Left lobe of liver (tissue), 2 donors: ENCODE measurements at places on chromosomes 11 and 22.

- no peak for DNase-seq
Measured at GRCh38 chr22:49886346-49887063, 31.7 kb downstream of the ALG12 start.

DNA sequence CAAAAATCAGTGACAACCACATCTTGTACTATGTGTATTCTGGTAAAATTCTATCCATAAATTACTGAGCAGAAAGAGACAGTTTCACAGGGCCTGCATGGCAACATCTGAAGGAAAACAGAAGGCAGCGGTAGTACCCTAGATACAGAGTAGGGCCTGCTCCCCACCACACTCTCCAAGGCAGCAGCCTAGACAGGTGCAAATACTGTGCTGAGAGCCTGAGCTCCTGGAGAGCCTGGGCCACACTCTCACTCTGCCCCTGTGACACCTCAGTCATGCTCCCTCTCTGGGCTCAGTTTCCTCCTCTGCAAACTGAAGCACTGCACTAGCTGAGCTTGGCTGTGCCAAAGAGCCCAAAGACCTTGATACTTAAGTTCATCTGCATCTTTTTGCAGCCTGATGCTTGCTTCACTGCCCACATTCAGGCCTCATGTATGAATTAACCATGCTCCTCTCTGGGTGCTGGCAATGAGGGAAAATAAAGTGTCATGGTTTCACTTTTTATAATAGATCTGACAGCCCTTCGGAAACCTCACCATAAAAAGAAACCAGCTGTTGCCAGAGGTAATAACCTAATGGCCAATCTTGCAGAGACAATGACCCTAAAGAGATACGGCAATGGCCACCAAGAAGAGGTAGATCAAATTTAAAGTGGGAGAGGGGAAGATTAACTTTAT lies 104.7 kb downstream of the PLEKHA7 start:
- no peak for DNase-seq

GRCh38 chr11:68889948-68890446 lies 13.6 kb downstream of the MRPL21 start:
- no peak for DNase-seq

DNA sequence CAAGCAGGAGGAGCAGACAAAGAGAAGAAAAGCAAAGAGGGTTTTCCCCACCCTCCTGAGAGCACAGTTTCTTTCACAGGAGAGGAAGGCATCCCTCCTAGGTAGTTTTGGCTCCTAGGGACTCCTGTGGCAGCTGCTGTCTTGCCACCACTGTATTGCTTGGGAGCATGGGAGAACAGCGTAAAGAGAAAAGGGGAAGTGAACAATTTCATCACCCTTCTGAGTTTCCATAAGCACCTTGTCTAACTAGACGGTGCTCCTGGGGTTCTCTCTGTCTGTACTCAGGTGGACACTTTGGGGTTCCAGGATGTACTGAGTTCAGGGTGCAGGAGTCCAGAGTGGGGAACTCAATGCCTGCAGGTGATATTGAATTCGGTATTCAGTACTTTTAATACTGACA lies 1430.5 kb downstream of the TBC1D22A start:
- DNase-seq, result peak; percentile 5

DNA sequence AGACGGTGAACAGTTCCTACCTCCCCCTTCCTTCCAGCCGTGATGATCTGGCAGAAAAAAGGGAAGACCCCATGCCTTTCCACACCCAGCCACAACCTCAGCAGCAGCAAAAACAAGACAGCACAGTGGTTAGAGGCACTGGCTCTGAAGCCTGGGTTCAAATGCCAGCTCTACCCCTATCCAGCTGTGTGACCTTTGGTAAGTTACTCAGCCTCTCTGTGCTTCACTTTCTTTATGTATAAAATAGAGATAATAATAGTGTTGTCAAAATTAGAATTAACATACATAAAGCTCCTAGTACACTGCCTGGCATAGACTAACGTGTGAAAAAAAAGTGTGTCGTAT lies 4.2 kb downstream of the NRXN2 start:
- no peak for DNase-seq

DNA sequence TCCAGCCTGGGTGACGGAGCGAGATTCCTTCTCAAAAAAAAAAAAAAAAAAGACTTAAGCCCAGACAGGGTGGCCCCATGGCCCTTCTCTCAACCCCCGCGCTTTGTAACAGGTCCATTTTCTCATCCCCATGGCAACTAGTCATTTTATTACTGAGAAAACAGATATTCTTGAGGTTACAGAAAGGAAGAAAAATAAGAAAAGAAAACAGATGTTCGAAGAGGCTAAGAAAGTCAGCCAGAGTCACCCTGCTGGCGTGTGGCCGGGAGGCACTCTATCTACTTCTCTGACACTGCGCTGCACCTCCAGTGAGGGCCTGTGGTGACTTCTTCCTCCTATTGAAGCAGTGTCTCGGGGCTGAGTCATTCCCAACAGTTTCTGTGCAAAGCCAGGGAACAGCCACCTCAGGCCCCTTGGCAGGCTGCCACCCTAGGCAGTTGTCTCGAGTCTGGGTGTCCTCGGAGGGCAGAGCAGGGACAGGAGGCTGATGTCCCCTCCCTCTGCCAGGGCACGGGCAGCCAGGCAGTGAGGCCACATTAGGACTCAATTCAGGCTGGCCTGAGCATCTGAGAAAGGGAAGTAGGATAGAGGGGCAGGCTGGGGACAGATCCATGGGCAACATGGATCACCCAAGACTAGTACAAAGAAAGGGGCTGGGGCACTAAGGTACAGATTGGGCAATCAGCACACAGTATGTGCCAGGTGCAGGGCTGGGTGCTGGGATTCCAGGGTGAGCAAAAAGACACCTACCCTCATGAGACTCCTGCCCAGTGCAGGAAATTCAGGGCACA lies 16.4 kb upstream of the SYVN1 start:
- DNase-seq, result peak; percentile 90

- peak; percentile 31 for DNase-seq
Measured at GRCh38 chr22:48901324-48901723, 926.3 kb downstream of the BRD1 start.

- no peak for DNase-seq
Measured at GRCh38 chr22:41534219-41534618, 10.1 kb downstream of the POLR3H start.

DNA sequence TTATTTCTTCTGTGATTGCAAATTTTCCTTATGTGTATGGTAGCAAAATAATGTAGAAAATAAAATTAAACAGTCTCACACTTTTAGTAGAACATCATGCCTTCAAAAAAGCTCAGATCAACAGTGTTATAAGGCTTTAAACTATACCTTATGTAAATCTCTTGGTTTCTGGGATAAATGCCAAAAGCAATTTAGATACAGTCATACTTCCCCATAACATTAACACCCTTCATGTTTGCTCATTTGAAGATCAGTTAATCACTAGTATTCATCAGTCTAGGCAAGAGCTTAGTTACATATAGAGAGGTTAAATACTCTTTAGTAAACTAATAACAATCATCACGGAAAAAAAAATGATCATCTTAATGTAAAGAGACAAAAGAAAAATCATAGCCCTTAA lies 421.8 kb upstream of the ANO3 start:
- DNase-seq, result no peak
